ENCODE measurements at places on chromosomes 3 and 15.
A peak's percentile ranks its signal among the peaks of the same experiment; 100 is the strongest.

DNA sequence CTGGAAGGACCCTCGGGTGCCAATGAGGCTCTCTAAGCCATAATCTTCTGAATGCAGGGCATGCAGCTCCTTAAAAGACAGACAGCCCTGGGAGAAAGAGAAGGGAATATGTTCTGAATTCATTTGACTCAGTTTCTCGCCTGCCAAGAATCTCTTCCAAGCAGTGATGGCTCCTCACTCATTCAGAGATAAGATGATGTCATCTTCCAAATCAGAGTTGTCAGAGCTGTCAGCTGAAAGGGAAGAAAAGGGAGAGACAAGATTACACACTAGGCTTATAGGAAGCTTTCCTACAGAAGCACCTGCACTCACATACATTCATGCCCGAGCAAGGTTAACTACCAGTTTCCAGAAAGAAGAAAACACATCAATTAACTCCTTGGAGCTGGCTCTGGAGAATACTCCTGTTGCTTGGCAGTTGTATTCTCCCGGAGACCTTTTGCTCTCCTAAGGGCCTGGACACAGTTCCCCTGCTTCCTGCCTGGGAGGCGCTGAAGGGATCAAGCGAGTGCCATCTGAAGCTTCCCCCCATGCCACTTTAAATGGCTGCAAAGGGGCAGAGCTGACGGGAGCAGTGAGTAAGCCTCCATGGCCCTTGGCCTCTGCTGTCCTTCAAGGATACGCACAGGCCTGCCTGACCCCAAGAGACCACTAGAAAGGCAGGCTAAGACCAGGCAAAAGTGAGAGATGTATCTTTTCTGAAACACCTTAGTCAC is 7.7 kb downstream of the RBM15B start:
- DNase-seq, result no peak

DNA sequence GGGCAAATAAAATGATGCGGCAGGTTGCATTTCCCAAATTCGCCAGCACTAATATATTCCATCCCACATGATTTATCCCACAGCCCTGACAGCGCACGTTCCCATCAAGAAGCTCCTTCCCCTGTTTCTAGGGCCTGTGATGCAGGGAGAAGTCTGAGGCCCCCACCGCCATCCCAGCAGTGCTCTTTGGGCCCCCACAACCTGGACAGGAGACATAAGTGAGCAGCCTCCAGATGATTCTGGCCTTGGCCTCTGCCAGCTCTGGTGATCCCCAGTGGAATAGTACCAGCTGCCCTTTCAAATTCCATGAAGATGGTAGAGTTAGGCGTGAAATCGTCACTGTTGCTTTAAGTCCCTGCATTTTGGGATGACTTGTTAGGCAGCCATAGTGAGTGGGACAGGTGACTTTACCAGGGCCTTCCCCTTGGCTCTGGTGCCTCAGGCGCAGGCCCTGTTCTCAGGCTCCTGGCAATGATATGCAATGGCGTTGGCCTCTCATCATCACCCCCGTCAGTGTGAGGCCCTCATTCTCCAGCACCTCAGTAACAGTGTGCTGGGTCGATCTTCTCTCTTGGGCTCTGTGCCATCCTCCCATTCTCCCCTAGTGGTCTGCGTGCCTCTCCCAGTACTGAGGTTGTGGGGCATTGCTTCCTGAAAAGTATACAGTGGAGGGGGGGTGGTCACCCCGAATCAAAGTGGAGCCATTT is 263.7 kb downstream of the OCA2 start:
- DNase-seq, result no peak

DNA sequence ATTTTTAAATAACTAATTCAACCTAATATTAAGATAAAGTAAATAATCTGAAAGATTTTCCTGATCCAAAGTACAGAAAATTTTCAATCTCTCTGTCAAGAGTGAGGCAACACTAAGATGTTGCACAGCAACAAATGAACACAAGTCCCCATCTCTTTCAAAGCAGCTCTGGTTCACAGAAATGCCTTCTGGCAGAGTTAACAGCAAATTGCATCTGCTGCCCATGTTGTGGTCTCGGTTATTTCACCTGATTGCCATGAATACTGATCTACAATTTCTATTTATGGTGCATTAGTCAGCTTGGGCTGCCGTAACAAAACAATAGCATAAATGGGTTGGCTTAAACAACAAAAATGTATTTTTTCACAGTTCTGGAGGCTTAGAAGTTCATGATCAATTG is 167.3 kb downstream of the BCHE start:
- DNase-seq, result no peak

- no peak for DNase-seq
Measured at GRCh38 chr3:61184956-61185355, 66.3 kb downstream of the FHIT start.

DNA sequence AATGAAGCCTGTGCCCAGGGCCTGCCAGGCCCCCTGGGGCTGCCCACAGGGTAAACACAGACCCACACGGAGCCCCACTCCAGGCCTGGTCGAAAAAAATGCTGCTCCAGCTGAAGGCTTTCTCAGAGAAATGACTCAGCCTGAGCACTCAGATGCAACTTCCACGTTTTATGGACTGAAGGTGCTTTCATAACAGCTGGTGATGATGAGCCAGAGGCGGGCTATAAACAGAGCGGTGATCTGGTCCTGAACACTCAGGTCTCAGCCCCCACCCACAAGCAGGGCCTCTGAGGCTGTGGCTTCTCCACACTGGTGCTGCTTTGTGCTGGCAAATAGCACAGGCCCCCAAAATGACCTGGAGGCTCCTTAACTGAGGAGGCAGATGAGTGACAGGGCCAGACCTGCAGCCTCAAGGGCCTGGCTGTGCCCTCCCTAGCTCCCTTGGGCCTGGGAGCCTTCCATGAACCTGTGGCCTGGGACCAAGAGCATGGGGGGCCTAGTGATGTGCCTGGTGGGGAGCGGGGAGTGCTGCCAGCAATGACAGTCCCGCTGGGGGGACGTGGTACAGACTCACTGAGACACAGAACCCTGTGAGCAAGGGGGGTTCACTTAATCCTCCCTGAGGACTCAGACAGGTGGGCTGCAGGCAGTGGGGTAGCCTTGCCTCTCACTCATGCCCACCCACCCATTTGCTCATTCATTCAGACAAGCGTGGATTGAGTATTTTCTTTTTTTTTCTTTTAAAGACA is 23.0 kb upstream of the FURIN start:
- DNase-seq, result no peak

DNA sequence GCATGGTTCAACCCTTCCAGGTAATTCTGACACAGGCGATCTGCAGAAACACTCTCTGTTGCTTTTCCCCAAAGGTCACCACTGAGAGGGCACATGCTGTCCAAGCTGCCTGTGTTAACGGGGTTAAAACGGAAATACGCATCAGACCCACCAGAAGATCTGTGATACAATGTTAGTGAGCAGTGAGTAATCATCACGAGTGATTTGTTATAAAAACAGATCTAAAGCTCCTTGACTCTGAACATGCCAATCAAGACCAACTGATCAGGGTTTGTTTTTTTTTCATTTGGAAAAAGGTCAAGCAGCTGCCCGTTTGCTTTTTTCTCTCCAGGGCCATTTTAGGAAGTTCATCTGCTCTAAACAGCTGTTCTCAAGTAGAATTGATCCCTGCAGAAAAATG is 43.2 kb downstream of the FGF12 start:
- DNase-seq, result no peak

DNA sequence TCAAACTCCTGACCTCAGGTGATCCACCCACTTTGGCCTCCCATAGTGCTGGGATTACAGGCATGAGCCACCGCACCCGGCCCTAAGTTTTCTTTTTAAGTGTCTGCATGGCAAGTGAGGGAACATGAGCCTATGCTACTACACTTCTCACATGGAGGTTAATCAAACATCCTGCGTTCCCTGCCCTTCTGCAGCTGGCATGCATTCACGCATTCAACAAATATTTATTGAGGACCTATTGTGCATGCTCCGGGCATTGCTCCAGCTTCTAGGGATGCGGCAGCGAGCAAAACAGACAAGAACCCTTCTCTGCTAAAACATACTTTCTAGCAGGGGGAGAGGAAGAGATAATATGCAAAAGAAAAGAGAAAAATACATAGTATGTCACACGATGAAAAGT is 42.6 kb upstream of the ACKR4 start:
- no peak for DNase-seq

- DNase-seq, result no peak
Measured at GRCh38 chr3:87090631-87091030, 99.7 kb upstream of the VGLL3 start.

DNA sequence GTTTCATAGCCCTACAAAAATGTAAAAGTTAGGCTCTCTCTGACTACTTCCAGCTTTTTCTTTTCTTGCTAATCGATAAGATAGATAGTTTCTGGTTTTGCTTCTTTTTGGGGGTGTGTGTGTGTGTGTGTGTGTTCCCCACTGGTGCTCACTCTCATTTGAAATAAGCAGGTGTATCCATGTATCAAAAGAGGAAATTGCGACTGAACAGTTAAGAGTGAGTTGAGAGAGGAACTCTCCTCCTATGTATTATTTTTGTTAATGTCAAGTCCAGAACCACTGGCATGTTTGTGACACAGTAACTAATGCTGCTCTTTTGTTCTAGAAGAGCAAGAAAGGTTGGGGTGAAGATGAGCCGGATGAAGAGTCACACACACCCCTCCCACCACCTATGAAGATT is 96.7 kb upstream of the UMPS start:
- DNase-seq, result no peak

GRCh38 chr15:69663982-69664381 is 211.4 kb downstream of the RPLP1 start:
- DNase-seq, result no peak

- DNase-seq, result peak; percentile 43
Measured at GRCh38 chr3:158434412-158435038, 136.5 kb upstream of the MLF1 start.

GRCh38 chr15:96255599-96255998 is 74.9 kb upstream of the NR2F2 start:
- no peak for DNase-seq

DNA sequence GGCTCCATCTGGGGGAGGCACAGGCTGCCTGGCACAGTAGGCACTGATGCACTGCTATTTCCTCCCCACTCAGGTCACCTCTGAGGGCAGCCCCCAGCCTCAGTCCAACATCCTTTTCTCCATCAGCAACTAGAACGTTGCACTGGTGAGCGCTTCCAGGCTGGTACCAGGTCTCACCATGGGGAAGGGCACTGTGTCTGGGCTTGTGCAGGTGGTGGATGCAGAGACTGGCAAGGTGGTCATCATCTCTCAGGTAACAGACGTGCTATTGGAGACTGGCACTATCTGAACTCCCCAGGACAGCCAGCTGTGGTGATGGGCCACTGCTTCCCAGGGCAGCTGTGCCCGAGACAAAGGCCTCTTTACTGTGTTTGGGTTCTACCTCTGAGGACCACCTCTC is 8.3 kb upstream of the TXNRD3 start:
- no peak for DNase-seq

DNA sequence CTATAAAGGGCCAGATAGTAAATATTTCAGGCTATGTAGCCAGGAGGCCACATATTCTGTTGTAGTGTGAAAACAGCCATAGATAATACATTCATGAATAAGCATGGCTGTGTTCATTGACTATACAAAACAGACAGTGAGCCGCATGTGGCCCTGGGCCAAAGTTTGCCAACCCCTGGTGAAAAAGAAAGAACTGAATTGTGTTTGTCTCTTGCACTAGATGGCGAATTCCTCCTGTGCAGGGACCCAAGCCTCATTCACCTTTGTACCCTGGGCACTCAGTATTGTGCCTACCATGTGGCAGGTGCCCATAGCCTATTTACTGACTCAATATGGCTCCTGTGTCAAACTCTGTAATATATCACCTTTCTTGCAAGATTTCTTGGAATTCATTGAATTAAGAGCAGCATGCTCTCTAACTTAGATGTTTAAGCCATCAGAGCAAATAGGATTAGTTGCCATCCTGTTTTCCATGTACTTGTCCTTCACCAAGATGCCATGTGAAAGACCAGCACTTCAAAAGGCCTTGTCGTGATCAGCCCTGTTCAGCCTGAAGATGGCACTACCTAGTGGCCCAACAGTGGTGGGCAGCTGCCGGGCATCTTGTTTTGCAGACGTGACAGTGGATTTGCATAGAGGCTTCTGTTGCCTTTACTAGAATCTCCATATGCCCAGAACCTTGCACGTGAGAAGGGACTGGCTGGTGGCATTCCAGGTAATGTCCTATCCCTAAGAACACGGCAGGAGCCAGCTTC is 50.9 kb upstream of the CMTM7 start:
- no peak for DNase-seq

GRCh38 chr15:40087068-40087810 is 21.4 kb downstream of the BMF start:
- DNase-seq, result no peak

DNA sequence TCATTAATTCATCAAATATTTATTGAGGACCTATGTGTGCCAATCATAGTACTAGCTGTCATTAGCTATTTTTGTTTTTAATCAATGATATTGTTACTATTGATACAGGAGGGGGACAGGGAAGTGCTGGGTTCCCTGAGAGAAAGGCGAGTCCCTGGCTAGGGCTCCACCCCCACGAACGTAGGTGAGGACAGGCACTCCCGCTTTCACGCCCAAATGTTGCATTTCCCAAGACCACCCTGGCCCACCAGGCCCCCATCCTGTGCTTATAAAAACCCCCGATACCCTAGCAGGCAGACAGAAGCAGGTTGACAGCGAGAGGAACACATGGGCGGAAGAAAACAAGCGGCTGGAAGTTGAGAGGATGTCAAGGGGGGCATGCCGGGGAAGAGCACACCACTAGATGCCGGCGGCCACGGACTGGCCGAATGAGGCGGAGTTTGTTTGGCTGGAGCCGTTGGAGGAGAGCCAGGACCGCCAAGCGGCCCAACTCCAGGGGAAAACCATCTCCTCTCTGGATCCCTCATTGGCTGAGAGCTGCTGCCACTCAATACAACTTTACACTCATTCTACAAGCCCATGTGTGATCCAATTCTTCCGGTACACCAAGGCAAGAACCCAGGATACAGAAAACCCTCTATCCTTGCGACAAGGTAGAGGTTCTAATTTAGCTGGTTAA is 798.7 kb upstream of the SEMA6D start:
- no peak for DNase-seq

DNA sequence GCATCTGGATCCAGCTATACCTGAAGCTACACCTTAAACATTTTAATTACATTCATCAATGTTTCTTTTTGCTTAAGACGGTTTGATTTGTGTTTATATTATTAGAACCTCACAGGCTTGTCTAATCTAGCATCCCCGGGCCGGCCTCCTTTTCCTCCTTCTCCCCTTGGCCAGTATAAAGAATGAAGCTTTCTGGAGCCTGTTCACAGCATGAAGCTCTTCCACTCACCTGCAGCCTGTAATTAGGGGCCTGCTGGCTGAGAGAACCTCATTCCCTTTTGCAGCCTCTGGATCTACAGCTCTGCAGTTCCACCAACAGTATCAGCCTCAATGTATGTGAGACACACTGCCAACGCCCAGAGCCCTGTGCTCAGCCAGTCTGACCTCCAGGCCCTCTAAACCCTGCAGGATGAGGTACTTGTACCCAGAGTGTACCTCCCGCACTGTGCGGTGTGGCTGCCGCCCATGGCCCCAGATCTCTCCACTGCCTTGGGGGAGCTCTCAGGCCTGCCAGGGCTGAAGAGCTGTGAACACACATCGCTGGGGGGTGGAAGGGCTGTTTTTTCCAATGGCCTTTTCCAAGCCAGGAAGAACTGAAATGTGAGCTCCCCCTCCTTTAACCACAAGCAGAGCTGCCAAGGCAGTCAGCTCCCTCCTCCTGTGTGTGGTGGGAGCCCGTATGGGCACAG is 114.7 kb upstream of the ALDH1A3 start:
- DNase-seq, result no peak

Measured in mesothelial cell of epicardium (in vitro differentiated cells).